ENCODE measurements at places on chromosomes 6 and 20. TPM values are rescaled to one million over a fixed set of nuclear protein-coding genes. Genes with fewer than 3 reads are reported as not detected.
A peak's percentile ranks its signal among the peaks of the same experiment; 100 is the strongest.

Gene TRIM15
- not detected for total RNA-seq

Gene HUS1B
- total RNA-seq, result 1.2 TPM

DNA sequence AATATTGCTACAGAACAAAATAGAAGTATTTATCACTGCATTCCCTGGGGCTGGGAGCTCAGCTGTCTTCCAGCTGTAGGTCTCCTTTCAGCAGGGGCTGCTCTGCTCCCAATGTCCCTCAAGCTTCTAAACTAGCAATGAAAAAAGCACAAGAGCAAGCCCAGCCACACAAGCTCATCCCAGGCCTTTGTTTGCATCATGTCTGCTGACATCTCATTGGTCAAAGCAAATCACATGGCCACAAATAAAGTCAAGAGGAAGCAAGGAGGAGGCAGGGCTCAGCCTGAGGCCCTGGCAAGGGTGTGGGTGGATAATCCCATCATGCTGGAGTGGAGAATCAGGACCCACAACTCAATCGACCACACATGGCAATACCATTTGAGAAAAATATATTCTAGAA is 2.2 kb upstream of the BFSP1 start:
- peaks cover 28% of the 10 kb centered on the region for H3K4me1 ChIP-seq
- H3K27me3 ChIP-seq, result no peaks in the 10 kb centered on the region
- no peak overlapping the region for H3K27ac ChIP-seq
- no peak overlapping the region for H3K4me3 ChIP-seq

GRCh38 chr6:145842693-145843546 is 28.3 kb upstream of the FBXO30 start:
- H3K27ac ChIP-seq, result no peak overlapping the region
- H3K4me3 ChIP-seq, result no peak overlapping the region
- H3K4me1 ChIP-seq, result no peaks in the 10 kb centered on the region
- no peaks in the 10 kb centered on the region for H3K27me3 ChIP-seq

DNA sequence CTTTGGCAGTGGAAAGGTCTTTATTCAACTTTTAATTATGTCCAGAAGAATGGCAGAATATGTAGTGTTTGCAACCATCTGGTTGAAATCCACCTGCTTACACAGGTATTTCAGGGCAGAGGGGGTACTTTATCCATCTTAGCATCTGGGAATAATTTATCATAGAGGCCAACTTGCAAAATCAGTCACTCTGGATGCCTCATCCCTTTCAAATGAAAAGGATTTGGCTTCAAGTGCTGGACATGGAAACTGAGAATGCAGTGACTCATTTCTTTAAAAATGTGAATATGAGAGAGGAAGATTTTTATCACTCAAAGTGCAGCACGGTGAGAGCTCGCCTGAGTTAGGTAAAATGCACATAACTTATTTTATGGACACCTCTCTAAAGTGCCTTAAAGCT is 758.3 kb downstream of the KIF16B start:
- no peaks in the 10 kb centered on the region for H3K36me3 ChIP-seq
- H3K27me3 ChIP-seq, result no peaks in the 10 kb centered on the region
- DNase-seq, result no peak
- no peak overlapping the region for H3K27ac ChIP-seq

- H3K36me3 ChIP-seq, result no peaks in the 10 kb centered on the region
- peaks cover 70% of the 10 kb centered on the region for H3K4me1 ChIP-seq
- DNase-seq, result no peak
- peak overlapping the region; percentile 85 for H3K27ac ChIP-seq
- H3K27me3 ChIP-seq, result no peaks in the 10 kb centered on the region
Measured at GRCh38 chr20:45918182-45918737, 6.3 kb upstream of the PLTP start.

- H3K27ac ChIP-seq, result no peak overlapping the region
- H3K4me3 ChIP-seq, result no peak overlapping the region
- H3K27me3 ChIP-seq, result no peaks in the 10 kb centered on the region
- no peak for DNase-seq
Measured at GRCh38 chr6:98932381-98932780, 15.4 kb downstream of the FBXL4 start.

DNA sequence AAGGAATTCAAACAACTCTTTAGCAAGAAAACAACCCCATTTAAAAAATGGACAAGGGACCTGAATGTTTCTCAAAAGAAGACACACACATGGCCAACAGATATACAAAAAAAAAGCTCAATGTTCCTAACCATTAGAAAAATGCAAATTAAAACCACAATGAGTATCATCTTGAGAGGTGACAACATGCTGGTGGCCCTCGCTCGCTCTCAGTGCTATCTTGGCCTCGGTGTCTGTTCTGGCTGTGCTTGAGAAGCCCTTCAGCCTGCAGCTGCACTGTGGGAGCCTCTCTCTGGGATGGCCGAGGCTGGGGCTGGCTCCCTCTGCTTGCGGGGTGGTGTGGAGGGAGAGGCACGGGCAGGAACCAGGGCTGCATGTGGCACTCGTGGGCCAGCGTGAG is 13.4 kb downstream of the SPINT4 start:
- no peak overlapping the region for H3K27ac ChIP-seq
- no peaks in the 10 kb centered on the region for H3K27me3 ChIP-seq
- DNase-seq, result no peak
- no peak overlapping the region for H3K4me3 ChIP-seq
- no peaks in the 10 kb centered on the region for H3K4me1 ChIP-seq
- H3K36me3 ChIP-seq, result no peaks in the 10 kb centered on the region

Data from left lung (tissue), 14 donors.